ENCODE measurements at places on chromosomes 3 and 15.

DNA sequence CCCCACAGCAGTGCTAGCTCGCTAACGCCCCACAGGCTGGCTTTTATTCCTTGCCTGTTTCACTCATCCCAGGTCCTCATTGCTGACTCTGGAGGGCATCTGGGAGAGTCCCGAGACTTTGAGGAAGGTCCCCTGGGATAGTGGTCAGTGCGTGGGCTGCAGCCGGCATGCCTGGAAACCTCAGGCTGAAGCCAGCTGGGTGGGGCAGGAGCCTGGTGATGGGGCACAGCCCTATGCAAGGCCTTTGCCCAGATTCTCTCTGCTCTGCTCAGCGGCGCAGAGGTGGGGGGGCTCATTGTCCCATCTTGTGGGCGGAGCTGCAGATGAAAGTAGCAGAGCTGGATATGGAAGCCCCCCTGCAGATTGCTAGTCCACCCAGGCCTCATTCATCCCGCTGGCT is 55.7 kb upstream of the SMAD6 start:
- DNase-seq = no peak

DNA sequence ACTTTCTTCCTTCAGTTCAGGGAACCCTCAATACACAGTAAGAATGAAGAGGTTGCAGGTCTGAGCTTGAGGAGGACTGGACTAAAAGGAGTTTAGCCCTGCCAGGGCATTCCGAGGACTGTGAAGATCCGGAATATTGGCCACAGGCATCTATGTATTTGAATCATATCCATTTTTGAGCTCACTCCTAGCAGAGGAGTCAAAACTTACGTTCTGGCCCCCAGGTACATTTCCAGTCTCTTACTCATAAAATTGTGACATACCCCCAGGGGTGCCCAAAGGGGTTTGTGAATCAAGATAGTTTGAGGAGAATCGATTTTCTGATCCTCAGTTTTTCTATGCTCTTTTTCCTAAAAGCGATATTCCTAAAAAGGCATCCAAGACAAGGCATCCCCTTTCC is 27.6 kb upstream of the SRP14 start:
- DNase-seq = no peak

DNA sequence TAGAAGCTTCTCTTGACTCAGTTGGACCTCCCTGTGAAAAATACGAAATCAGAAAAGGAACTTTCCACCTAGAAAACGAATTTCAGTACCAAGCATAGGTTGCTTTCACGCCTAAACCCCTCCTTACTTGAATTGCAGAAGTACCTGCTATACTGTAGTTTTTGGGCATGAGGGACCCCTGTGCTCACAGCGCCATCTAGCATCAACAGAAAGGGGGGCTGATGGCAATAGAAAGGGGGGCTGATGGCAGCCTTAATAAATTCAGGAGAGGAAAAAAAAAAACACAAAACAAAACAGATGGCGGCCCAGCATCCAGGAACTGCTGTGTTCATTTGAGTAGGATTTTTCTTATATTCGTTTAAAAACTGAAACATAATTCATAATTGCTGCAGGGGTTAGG is 96.7 kb downstream of the NPAP1 start:
- no peak for DNase-seq

DNA sequence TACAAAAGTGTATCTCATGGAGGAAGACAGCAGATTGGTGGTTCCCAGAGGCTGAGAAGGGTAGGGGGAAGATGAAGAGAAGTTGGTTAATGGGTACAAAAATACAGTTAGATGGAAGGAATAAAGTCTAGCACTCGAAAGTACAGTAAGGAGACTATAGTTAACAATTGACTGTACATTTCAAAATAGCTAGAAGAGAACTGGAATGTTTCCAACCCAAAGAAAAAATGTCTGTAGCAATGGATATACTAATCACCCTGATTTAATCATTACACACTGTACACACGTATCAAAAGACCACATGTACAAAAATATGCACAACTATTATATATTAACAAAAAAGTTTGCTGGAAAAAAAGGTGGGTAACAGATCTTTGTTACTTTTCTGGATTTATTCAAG is 57.3 kb downstream of the THRB start:
- no peak for DNase-seq

DNA sequence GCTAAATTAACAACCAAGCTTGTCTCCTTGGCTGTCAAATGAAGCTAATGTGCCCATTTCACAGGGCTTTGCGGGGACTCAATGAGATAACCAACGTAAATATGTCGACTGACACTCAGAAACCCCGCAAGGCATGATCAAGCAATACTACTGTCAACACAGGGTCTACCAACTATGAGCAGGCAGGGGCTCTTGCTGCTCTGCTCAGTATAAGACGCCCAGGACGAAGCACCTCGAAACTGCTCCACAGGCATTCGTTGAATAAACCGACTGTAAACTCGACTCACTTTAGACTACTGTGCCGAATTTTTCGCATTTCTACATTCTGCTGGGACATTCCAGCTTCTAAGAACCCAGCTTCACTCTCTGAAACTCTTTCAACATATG is 55.0 kb downstream of the FEZF2 start:
- DNase-seq = no peak

- DNase-seq = no peak
Measured at GRCh38 chr3:153159771-153160397, 2.1 kb upstream of the RAP2B start.

GRCh38 chr3:16589867-16590624 is 15.2 kb downstream of the DAZL start:
- DNase-seq = no peak

DNA sequence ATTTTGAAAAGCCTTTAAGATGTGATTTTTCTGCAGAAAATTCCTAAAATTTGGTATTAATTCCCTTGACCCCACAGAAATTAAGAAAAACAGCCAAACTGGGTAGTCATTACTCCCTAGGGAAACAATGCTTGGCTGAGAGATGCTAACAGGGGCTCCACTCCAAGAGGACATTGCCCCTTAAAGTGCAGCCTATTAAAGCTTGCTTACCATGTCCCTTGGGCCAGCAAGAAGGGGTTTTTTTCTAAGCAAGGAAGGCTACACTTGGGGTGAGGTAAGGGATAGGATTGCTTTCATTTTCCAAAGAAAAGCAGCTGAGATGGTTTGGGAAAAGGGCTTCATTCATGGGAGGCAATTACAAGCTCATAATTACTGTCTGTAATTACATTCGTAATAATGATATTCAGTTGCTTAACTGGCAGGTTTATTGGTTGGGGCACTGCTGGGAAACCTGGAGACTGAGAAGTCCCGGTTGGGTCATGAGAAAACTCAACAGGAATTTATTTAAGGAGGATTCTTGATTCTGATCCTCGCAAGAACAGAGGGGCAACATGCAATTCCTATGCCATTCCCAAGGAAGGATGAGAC is 247.5 kb downstream of the NR1D2 start:
- DNase-seq = no peak

- no peak for DNase-seq
Measured at GRCh38 chr3:114439284-114439683, 145.5 kb downstream of the TIGIT start.

GRCh38 chr15:57510647-57511046 is 81.1 kb upstream of the MYZAP start:
- DNase-seq = peak; percentile 48

GRCh38 chr3:46100812-46101211 is 73.5 kb upstream of the XCR1 start:
- no peak for DNase-seq

GRCh38 chr3:113454630-113455029 is 13.3 kb upstream of the CFAP44 start:
- no peak for DNase-seq

DNA sequence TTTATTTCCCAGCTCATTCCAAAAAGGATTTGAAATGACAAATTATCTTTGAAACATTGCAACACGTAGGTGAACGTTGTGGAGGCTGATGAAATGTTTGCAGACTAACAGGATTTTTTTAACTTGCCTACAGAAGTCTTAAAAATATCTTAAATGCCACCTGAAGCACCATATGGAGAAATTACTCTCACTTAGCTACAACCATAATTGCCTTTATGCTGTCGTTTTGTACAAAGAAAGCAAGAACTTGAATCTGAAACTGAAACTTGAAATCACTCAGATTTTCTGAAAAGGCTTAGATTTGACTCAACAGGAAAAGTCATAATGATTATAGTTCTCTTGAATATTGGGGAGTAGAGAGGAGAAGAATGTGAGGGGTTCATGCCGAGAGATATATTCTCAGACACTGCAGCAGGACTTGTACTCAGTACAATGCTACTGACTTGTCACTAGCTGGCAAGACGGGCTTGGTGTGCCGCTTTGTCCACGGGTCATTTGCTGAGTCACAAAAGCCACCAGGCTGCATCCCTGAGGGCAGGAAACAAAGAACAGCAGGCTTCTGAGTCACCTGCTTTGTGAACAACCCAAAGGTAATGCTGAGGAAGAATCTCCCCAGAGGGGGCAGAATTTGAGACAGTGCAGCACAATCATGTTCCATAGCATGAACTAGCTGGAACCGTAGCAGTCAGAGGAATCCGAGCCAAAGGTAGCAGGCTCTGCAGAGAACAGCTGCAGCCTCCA is 7.1 kb upstream of the FMN1 start:
- peak; percentile 22 for DNase-seq

GRCh38 chr3:34808287-34808686 is 831.0 kb upstream of the ARPP21 start:
- DNase-seq = no peak

DNA sequence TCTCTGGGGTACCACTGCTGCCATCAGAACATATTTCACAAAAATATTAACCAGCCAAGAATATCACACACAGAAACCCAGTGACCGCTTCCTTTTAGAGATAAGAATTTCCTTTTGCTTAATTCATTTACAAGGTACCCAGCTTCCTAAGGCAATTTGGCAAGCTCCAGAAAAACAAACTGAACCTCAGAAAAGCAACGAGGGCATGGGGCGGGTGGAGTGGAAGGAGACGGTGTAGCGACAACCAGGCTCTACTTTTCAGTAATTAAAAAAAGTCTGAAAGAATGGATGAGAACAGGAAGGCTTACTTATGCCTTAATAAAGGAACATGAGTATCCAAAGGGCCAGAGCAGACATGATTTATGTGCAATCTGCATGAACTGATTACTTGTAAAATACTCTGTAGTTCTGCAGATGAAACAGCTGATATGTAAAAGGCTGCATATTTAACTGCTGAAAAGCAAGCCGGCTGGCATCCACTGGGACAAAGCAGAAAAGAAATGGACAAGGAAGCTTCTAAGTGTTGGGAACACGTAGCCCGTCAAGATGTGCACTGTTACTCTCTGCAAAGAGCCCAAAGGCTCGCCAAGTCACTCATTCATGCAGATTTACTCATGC is 18.6 kb downstream of the RFTN1 start:
- DNase-seq = no peak

DNA sequence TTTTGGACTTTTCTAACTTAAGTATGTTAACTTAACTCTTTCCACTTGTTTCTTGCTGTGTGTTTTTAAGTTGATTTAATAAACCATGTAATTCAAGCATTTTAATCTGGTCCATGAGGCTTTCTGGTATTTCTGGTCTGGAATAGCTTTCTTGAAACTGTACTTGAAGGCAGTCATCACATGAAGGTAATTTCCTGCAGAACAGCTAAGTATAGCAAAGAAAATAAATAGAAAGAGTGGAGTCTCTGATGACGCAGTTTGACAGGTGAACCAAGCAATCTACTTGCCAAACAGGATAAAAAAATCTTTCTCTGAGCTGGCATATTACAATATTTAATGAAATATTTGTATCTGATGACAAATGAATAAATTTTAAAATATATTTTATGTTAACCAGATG is 74.9 kb downstream of the BTLA start:
- DNase-seq = no peak

- peak; percentile 48 for DNase-seq
Measured at GRCh38 chr3:13452490-13453335, 27.4 kb upstream of the HDAC11 start.

- no peak for DNase-seq
Measured at GRCh38 chr15:36925653-36926426, 174.5 kb downstream of the MEIS2 start.

- DNase-seq = no peak
Measured at GRCh38 chr3:185084901-185085300, 68.0 kb downstream of the C3orf70 start.

DNA sequence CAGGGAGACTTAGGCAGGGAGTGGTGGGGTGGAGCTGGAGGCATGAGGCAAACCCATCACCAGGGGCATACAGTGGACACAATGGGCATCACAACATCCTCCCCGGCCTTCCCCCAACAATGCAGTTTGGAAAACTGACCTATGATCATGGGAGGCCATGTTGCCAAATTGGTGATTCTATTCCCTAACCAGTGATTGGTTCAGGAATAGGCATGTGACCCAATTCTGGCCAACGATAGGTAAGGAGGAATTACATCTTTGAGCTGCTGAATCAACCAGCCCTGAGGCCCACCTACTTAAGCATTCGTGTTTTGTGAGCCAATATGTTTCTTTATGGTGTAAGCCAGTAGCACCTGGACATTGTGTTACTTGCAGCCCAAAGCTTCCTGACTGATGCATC is 40.0 kb downstream of the LINGO1 start:
- DNase-seq = no peak

DNA sequence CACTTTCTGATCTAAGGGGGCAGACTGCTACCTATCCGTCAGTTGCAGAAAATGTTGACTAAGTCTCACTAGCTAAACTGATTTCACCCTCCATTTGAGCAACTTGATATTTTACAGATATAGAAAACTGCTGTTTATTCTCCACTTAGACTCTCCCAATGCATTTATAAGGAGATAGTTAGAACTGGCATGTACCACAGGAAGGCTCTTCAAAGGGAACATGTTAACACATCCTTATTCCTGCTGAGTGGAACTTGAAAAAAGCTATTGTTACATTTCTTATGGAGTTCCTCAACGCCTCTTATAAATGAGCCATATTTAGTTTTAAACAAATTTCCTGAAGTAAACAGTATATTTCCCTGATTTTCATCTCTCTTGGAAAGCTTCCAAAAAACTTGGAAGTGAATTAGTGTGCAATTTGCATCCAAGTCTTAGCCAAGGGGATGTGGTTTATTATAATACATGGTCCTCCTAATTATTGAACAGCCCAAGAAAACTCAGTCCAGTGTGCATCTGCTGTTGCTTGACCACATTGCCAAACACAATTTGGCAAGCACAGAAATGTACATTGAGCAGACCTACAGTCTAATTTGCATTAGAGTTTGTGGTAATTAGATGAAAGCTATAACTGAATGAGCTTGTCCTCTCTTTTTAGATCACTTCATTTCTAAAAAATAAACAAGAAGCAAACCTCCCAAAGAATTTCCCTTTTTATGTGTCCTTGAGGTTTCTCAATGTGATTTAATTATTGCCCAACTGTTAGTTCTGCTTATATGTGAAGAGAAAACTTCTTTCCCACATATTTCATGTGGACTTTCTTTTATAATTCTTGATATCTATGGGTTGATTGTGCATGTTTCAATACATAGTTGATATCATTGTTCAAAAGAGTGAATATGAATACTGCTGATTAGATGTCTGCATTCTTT is 72.6 kb upstream of the DPH6 start:
- DNase-seq = no peak

Measured in NCI-H2029 treated with DMSO at 0.1 percent for 48 hours (cell line).